ENCODE measurements at places on chromosomes 7 and 10.

DNA sequence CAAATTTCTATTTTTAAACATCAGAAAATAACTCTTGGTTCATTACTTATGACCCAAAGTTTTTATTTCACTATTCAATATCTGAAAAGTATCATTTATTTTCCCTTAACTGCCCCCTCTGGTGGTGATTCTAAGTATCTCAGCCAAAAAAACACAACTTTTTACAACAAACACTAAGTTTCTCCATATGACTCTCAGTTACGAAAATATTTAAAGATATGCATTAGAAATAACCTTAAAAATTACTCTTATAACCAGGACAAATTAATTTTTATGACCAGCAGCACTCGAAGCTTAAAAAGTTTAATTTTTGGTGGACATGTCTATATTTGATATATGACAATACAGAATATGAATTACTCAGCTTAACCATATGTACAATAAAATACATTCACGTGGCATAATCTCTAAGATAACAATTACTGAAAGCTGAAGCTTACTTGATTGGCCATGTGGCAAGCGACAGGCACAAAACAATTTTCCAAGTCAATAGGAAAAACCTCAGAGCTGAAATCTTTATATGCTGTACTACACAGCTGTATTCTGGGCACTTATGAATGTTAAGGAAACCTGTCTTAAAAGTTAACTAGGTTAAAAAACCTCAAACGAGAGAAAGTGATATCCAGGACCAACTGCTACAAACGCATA is 2.3 kb downstream of the HNRNPA2B1 start:
- no peak for DNase-seq

DNA sequence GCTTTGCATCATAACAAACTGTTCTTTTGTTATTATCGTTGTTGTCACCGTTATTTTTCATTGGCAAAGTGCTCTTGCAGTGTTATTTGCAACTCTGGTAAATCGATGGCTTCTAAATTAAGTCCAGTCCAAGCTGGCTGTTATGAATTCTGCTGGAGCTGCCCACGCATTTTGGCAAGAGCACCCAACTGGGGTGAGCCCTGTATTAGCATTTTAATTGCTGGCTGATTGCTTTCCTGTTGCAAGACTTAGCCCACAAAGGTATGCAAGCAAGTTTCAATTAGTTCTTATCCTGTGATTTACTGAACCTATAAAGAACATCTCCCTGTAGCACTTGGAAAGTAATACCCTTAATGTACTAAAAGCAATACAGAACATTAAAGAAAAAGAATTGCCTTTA is 226.8 kb downstream of the ACTR3B start:
- no peak for DNase-seq

GRCh38 chr7:105015390-105015965 is 1.5 kb downstream of the KMT2E start:
- peak; percentile 51 for DNase-seq

DNA sequence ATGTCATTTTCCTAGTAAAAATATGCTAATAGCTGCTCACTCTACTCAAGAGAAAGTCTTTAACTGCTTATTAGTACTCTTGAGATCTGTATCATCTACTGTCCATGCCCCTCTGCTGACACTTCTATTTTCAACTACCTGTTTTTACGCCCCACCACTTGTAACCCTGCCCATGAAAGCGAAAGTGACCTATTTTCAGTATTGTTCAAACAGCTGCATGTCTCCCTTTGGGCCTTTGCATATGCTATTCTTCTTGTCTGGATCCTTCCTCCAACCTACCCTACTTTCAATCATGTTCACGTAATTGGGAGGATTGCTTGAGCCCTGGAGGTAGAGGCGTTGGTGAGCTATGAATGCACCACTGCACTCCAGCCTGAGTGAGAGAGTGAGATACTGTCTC is 1481.3 kb downstream of the GATA3 start:
- no peak for DNase-seq

Data from cerebellar cortex (tissue), 1 donor.